ENCODE measurements at places on chromosomes 2 and 18.

DNA sequence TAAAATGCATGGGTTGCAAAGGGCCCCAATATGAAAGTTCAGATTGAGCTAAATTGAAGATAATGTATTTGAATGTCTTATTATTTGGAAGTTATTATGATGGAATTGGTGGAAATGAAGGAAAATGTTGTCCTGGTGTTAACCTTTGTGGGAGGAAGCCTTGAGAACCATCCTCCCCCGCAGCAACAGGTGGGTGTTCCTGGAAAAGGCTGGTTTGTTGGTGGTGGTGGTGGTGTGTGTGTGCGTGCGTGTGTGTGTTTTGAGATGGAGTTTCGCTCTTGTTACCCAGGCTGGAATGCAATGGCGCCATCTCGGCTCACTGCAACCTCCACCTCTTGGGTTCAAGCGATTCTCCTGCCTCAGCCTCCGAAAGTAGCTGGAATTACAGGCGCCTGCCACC, 36.2 kb downstream of the CHRNA1 start:
- no peak for DNase-seq

- no peak for DNase-seq
Observed at GRCh38 chr2:60407398-60407797, 146.1 kb downstream of the BCL11A start.

DNA sequence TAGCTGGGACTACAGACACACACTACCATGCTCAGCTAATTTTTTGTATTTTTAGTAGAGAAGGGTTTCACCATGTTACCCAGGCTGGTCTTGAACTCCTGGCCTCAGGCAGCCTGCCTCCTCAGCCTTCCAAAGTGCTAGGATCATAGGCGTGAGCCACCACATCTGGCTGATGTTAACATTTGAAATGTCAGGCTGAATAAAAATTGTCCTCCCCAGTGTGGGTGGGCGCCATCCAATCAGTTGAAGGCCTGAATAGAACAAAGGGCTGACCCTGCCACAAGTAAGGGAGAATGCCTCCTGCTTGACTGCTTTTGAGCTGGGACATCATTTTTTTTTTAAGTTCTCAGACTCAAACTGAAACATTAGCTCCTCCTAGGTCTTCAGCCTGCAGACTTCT, 21.0 kb upstream of the RHOB start:
- no peak for DNase-seq

- no peak for DNase-seq
Observed at GRCh38 chr2:136122661-136123060, 4.7 kb upstream of the CXCR4 start.

DNA sequence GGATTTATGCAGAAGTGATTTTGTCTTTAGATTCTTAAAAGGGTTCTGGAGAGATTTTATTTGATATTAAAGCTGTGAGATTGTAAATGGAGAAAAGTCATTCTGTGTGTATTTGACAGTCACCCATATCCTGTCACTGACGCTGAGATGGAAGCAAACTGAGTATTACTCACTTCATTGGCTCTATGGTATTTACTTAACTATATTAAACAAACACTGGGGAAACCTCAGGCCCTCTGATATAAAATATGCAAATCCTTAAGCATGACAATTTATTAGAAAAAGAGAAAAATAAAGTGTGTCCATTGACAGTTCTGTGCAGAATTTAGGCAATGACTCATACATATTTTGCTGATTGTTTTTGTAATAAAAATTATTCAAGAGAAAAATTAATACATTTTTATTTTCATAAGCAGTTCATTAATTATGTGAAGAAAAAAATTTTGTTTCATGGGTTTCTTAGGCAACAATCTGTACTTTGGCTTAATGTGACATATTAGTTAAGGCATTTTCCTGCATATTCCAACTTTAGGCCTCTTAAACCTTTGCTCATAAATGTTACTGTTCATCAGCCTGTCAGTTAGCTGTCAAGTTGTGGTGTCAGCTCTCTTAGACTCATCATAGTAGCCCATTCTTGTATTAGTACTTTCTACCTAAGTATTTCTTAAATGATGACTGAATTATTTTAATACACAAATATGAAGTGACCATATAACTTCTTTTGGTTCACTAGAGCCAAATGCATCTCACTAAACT, 99.9 kb downstream of the PARD3B start:
- no peak for DNase-seq

DNA sequence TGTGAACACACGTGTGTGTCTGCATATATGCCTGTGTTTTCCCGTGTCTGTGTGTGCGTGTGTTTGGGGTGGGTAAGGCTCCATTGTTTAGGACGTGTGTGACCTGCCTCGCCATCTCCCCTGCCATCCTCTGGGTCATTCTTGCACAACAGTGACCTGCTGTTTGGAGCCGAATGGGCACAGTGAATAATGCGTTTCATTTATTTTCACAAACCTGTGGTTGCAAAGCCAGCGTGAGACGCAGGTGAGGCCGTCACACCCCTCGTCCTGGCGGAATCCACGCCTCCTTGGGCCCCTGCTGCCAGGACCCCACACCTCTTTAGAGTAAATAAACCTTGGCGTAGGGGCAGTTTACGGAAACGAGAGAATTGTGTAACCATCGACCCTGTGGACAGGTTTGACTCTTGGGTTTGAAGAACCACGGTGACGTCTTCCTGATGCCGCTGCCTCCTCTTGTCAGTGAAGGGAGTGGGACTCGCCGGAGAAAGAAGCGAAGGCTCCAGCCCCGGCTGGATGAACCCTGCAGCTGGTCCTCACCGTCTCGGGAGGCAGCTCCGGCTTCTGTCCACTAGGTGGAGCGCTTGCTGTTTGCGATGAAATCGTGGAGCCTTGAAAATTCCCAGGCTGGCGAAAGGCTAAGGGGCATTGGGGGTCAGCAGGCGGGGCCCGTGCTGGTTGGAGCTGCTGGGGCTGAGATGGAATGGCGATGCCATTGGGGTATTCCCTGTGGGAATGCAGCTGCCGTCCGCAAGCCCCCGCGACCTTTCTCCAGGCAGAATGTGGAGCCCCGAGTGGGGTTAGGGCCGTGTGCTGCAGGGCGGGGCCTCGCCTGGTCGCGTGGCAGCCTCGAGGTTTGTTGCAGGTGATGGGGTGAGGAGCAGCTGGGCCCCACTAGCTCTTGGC, 81.1 kb downstream of the RTP5 start:
- DNase-seq, result peak; percentile 71

- no peak for DNase-seq
Observed at GRCh38 chr2:33529771-33530481, 53.5 kb downstream of the RASGRP3 start.

- DNase-seq, result no peak
Observed at GRCh38 chr18:13445241-13445897, 226.8 kb downstream of the LDLRAD4 start.

GRCh38 chr2:71721362-71721665, 268.0 kb downstream of the DYSF start:
- DNase-seq, result no peak

GRCh38 chr18:59067873-59068272, 71.8 kb upstream of the SEC11C start:
- no peak for DNase-seq

DNA sequence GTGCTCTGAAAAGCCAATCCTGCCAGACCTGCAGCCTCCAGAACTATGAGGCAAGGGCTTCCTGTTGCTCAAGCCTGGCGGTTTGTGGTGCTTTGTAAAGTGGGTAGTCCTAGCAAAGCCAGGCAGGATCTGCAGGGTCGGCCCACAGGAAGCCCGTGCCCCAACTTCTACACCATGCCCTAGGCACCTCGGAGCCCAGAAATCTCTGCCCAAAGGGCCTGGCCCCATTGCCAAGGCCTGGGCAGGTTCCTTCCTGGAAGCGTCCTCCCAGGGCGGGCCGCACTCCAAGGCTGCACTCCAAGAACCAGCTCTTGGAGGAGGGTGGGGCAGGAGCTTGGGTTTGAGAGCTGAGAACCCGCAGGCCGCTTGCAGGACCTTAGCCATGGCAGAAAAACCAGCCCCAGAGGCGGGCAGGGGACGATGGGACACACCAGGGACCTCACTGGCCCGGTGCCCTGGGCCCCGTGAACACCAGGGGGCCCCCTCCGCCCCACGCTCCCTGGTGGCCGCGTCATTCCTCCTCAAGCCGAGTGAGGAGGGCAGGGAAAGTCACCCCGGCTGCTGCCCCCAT, 37.2 kb upstream of the ID2 start:
- no peak for DNase-seq

- no peak for DNase-seq
Observed at GRCh38 chr2:76307495-76307894, 596.8 kb upstream of the GCFC2 start.
